Stimulated activated CD4-positive, alpha-beta T cell treated with anti-CD3 and anti-CD28 coated beads, TNF-alpha, amount 100 ng/mL, for 24 hours (primary cell): ENCODE measurements at places on chromosomes 1 and 21.

GRCh38 chr1:241213139-241213538 is 143.9 kb downstream of the RGS7 start:
- no peak for DNase-seq

DNA sequence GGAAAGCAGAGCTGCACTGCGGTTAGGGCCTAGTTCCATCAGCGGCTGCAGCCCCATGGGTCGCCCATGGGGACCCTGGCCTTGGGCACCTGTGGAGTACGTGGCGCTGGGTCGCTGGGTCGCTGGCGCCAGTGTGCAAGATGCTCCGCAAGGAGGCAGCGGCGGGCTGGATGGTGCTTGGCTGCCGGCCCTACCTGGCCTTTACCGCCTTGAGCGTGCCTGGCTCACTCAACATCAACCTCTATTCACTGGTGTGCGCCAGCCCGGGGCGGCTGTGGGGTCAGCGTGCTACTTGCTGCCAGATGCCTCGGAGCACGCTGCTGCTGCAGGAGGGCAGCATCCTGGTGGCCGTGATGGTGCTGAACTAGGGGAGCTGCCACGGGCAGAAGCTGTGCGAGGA is 85.1 kb upstream of the RHOU start:
- DNase-seq: no peak

DNA sequence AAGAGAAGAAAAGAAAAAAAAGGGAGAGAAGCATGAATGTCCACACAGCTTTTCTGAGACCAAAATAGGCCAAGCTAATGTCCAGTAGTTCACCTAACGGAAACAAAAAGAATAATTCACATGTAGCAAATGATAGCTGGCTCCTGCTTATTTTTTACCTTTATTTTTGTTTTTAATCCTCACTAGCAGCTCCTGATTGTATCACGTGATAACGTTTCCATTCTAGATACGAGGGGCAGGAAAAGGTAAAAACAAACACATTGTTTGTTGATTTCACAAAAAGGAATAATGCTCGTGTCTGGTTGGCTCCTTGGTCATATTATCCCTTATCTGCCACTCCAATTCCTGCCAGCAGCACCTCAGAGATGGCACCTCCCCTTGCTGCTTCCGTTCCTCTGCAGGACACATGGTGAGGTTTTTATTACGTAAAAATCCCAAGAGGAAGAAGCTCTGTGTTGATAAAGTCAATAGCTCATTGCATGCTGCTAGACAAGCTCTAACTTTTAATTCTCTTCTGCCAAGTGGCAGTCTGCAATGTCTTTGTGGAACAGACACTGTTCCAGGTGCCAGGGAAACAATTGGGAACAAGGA is 201.7 kb downstream of the CRB1 start:
- no peak for DNase-seq

GRCh38 chr21:22758478-22758877 is 1760.3 kb downstream of the NCAM2 start:
- no peak for DNase-seq

DNA sequence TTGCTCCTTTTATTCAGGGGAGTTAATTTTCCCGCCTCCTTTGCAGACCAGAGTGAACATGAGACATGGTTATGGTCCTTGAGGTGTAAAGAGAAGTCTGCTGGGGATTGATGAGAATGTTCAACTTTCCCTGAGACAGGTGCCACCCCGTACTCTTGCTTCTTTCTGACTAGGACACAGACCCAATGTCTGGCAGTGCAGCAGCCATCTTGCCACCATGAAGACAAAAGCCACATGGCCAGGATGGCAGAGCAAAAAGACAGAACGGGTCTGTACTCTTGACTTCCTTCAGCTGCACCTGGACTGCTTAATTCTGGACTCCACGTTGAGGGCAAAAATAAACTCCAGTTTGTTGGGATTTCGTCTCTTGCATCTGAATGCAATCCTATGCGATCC is 54.1 kb downstream of the KLHDC7A start:
- no peak for DNase-seq

GRCh38 chr21:23811805-23812204 is 1795.5 kb downstream of the MRPL39 start:
- no peak for DNase-seq
